Esophagus muscularis mucosa (tissue), 4 donors: ENCODE measurements at places on chromosomes 6 and 20. TPM values are rescaled to one million over a fixed set of nuclear protein-coding genes. Genes with fewer than 3 reads are reported as not detected.
A peak's percentile ranks its signal among the peaks of the same experiment; 100 is the strongest.

Gene SPDEF
- not detected for total RNA-seq

Gene ADGRF5
- total RNA-seq: 24.5 TPM

Gene KCNS1
- not detected for total RNA-seq

DNA sequence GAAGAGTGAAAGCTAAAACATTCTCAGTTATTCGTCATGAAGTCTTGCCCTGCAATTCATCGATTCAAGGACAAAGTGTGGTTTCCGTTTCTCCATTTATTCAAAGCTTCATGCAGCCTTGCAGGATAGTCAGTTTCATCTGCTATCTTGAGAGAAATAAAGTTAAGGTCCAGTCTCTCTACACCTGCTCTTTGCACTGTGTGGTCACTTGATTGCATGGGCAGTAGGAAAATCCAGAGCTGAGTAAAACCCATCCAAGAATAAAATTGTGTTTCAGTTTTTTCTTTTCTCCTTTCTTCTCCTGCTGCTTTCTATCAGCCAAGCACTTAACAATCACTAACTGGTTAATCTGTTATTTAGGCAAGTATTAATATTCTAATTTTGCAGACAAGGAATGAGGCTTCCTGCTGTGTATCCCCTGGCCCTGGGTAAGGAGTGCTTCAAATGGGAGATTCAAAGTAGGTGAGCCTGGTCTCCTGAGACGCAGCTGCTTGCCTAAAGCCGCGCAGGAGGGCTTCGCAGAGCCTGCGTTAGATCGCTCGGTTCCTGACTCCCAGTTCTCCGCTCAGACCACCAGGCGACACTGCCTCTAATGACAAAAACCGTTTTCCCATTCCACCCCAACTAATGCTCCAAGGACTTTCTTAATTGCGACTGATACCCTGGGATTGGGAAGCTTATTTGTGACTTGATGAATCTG is 808.3 kb downstream of the TFAP2A start:
- H3K27me3 ChIP-seq: no peaks in the 10 kb centered on the region
- H3K4me1 ChIP-seq: no peaks in the 10 kb centered on the region
- no peaks in the 10 kb centered on the region for H3K36me3 ChIP-seq
- no peak for DNase-seq
- H3K4me3 ChIP-seq: no peak overlapping the region

DNA sequence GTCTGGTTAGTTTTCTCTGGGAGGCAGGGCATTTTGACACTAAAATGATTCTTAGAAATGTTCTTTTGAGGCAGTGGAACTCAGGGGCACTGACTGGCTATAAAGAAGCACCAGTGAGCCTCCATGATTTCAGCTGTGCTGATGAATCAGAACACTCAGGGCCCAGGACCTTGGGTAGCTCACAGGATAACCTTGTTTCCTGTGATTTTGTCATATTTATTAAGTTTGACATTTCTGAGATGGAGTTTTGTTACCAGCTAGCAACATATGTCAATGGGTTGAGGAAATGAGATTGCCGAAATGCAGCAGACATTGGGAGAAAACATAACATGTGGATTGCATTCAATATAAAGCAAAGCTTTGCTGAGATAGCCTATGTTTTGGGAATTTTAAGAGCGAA is 802.4 kb downstream of the EYS start:
- H3K4me1 ChIP-seq: no peaks in the 10 kb centered on the region
- no peaks in the 10 kb centered on the region for H3K27me3 ChIP-seq
- no peak overlapping the region for H3K4me3 ChIP-seq
- H3K27ac ChIP-seq: no peak overlapping the region

GRCh38 chr6:22025468-22026163 is 271.2 kb downstream of the PRL start:
- peak; percentile 87 for DNase-seq
- no peaks in the 10 kb centered on the region for H3K27me3 ChIP-seq

DNA sequence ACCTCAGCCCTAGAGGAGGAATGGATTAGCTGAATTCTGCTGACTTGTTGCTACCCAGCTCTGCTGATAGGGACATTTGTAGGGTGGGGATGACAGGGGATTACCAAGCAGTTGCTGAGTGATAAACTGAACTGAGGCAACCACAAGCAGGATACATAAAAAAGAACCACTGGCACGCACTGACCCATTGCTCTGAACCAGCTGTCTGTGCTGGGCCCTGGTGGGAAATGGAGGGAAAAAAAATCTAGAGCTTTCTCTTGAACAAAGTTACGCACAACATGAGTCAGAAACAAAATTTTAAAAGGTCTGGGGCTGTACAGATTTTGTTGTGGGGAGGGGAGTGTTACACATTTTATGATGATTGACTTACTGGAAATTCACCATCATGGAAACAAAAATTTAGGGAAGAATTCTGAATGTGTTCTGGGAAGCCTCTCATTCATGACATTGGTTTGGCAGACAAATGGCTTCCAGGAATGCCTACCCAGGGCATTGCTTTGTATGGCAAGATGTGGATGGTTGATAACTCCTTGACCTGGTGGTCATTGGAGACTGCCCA is 37.7 kb downstream of the FOXO3 start:
- DNase-seq: no peak
- peak overlapping the region; percentile 62 for H3K27ac ChIP-seq
- H3K4me3 ChIP-seq: no peak overlapping the region
- peaks cover 80% of the 10 kb centered on the region for H3K4me1 ChIP-seq

DNA sequence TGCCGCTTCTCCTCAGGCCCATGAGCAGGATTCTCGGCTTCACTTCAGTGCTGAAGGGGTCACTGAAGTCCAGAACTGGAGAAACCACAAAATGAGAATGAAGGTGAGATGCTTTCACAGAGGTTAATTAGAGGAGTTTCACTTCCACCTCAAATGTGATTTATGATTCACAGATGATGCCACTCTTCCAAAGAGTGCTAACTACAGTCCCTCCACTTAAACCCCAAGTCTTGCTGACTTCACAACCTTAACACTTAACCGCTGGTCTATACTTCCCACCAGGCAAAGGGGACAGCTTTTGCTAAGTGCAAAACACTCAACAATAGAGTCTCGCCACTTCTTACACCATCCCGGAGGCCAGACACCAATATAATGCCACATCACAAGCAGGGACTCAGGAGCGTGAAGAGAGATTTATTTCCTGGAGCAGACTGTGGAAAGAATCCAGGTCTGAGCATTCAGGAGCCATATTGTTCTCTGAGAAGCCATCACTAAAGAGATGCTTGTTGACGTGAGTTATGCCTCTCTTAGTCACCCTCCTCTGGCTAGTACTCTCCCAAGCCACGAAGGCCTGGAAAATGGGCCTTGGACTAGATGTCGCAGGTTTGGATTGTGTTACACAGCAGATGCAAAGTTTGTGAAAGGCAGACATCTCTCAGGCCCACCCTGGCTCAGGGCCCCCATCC is 24.4 kb downstream of the RRAGD start:
- no peak overlapping the region for H3K27ac ChIP-seq
- peaks cover 3% of the 10 kb centered on the region for H3K4me1 ChIP-seq
- DNase-seq: no peak
- no peaks in the 10 kb centered on the region for H3K27me3 ChIP-seq

DNA sequence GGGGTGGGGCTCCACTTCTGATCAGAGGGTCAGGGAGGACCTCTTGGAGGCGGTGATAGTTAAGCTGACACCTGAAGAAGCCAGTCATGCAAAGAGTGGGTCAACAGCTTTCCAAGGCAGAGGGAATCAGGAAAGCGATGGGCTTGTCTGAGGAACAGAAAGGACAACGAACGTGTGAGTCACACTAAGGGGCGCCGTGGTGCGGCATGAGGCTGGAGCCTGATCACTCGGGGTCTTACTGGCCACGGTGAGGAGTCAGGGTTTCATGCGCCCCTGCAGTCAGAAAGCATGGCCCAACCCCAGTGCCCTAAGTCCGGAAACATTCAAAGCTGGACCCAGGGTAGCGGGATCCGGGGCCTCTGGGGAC is 50.6 kb upstream of the SLC32A1 start:
- peak overlapping the region; percentile 61 for H3K4me3 ChIP-seq
- peaks cover 77% of the 10 kb centered on the region for H3K27me3 ChIP-seq
- DNase-seq: no peak

DNA sequence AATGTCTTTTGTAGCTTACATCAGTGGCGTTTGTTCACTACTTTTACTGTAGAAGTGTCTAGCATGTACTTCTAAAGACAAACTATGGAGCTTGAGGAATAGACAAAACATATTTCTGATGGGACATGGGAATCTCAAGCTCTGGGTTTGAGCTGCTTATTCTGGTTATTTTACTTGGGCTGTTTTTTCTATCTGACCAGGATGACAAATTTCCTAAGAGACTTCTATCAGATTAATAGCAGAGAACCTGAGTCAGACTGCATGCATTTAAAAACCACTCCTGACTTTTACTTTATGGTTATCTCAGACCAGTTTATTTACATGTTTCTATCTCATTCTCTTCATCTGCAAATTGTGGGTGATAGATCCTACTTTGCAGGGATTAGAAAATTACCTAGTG is 1282.3 kb upstream of the GJE1 start:
- H3K36me3 ChIP-seq: no peaks in the 10 kb centered on the region
- no peak overlapping the region for H3K4me3 ChIP-seq
- H3K4me1 ChIP-seq: peaks cover 23% of the 10 kb centered on the region
- H3K27ac ChIP-seq: no peak overlapping the region
- no peak for DNase-seq
- no peaks in the 10 kb centered on the region for H3K27me3 ChIP-seq

DNA sequence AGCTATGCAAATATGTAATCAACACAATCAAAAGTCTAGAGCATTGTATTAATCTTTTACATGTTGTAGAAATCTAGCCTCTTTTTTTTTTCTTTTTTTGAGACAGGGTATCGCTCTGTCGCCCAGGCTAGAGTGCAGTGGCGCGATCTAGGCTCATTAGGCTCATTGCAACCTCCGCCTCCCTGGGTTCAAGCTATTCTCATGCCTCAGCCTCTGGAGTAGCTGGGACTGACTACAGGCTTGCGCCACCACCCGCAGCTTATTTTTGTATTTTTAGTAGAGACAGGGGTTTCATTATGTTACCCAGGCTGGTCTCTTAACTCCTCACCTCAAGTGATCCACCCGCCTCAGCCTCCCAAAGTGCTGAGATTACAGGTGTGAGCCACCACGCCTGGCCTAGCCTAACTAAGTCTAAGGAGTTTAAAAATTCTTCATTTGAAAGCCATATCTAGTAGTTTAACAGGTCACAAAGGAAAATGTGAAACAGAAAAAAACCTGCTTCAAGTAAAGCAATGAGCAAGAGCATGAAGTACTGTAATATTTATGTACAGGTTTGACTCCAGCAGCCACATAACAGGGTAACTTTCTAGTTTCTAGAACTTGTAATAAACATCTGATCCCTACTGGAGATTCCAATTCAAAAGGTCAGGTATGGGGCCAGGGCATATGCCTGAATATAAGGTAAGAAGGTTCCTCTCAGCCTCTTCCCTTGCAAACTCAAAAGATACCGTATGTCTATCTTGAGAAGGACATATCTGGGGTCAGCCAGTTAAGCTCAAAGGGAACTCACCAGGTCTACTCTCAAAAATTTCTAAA is 4.4 kb downstream of the CPNE1 start:
- H3K36me3 ChIP-seq: no peaks in the 10 kb centered on the region
- DNase-seq: peak; percentile 66
- no peaks in the 10 kb centered on the region for H3K27me3 ChIP-seq

DNA sequence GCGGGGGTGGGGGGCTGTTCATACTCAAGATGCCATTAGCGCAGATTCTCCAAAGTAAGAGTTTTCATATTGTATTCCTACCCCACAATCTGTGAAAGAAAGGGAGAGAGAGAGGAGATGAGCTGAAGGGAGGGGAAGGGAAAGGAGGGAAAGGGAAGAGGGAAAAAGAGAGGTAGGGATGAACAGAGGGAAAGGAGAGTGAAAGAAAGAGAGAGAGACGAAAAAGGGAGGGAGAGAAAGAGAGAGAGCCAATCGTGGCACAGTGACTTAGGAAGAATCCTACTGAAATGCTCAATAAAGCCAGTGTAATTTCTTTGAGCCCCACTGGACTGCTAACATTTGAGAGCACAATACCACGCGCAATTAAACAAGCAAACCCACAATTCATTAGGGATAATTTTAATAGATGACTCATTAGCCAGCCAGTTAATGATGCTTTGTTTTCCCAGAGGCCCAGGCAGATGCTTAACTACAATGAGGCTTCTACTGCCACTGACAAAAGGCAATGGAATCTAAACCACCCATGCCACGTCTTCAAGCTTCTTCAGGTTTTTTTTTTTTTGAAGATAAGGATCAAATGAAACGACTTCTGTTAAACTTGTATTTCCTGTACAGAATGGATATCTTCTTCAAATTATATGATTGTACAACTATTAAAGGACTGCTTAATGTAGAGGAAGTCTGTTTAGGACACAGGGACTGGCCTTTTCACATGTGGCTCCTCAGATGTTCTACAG is 306.8 kb downstream of the FOXC1 start:
- no peak overlapping the region for H3K27ac ChIP-seq
- peak; percentile 17 for DNase-seq
- H3K4me3 ChIP-seq: no peak overlapping the region
- H3K4me1 ChIP-seq: no peaks in the 10 kb centered on the region
- H3K27me3 ChIP-seq: no peaks in the 10 kb centered on the region

GRCh38 chr20:43415661-43416430 is 41.9 kb upstream of the SRSF6 start:
- peak; percentile 83 for DNase-seq
- H3K4me3 ChIP-seq: no peak overlapping the region
- H3K27ac ChIP-seq: no peak overlapping the region

DNA sequence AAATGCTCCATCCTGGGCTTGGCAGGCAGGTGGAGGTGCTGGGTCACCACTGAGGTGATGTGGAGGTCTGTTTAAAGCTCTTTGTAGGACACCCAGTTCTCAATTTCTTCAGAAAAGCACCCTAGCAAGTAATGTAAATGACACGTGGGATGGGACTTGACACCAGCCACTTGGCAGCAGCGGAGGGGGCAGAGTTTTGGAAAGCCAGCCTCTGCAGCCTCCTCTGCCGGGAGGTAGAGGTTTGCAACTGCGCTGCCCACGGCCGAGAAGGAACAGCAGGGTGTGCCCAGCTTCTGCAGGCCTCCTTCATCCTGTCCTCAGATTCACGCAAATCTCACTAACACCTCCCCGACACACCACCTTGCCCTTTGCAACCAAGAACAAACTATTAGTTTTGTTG is 77.3 kb downstream of the RAMACL start:
- no peak overlapping the region for H3K27ac ChIP-seq
- no peak overlapping the region for H3K4me3 ChIP-seq
- no peak for DNase-seq

DNA sequence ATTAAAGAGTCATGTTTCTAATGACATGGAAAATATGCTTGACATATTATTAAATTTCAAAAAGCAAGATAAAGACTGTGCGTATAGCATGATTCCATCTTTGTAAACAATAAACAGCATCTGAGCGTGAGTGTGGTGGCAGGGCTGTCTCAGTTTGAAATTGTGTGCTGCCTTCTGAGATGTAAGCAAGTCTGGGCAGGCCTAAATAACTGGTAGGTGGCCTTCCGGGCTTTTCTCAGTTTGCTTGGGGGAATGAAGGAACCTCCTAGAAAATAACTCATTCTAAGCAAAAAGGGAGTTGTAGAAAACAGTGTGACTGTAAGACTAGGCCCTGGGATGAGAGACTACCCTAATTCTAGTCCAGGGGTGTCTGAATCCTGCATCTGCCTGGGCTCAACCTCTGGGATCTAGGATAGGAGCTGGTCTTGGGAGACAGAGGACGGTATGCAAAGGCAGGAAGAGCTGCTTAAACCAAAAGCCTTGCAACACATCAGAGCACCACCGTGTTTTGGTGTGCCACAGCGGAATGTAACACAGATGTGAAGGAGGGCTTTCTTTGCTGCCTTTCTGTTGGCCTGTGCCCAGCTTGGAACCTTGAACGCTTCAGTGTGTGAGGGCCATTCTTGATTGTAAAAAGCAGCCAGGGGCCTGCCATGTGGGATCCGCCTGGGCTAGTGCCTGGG is 63.5 kb upstream of the L3MBTL3 start:
- DNase-seq: no peak
- no peaks in the 10 kb centered on the region for H3K4me1 ChIP-seq
- no peaks in the 10 kb centered on the region for H3K27me3 ChIP-seq
